ENCODE measurements at places on chromosomes 1 and 21. TPM values are rescaled to one million over a fixed set of nuclear protein-coding genes. Genes with fewer than 3 reads are reported as not detected.

Gene PRDM16
- total RNA-seq: not detected

Gene TMEM51
- total RNA-seq: not detected

Gene FAM177B
- not detected for total RNA-seq

Gene CASQ2
- total RNA-seq: not detected

Gene ETS2
- total RNA-seq: 22.9 TPM

DNA sequence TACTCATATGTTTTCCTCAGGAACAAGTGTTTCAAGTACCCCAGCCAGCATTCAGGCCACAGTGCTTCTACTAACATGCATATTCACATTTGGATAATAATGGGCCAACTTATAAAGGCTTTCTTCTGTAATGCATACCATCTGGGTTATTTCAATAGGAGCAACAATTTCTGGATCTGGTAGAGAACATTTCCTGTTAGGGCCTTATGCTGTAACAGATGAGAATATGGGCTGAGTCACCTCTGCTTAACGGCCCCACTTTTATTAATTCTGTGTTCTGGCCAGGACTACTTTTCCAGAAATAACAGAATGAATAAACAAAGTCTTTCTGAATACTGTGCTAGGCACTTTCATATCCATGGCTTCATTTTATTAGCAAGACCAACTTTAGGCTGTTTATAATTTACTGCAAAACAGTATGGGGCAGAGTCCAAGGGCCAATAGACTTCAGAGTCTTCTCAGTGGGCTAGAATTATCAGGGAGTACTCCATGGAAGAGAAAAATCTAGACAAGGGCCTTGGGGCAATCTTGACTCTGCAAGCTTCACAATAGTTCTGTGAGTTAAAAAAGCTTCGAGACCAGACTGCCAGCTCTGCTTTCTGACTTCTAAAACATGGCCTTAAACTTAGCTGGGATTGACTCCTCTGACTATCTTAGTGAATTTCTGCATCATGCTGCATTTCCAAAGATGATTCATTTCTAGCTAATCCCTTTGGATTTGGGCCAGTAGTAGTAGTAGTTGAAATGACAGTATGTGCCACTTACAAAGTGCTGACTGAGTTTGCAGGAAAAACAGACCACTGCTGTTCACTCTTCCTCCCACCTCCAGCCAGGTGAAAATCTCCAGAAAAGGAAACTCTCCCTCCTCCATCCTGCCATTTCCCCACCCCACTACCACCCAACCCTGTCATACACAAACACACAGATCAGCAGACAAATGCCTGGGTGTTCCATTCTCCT is 8.2 kb upstream of the SSX2IP start:
- no peak overlapping the region for H3K4me3 ChIP-seq
- peaks cover 8% of the 10 kb centered on the region for H3K27me3 ChIP-seq
- H3K27ac ChIP-seq: no peak overlapping the region
